CD4-positive, alpha-beta memory T cell (primary cell): ENCODE measurements at places on chromosomes 3 and 15. TPM values are rescaled to one million over a fixed set of nuclear protein-coding genes. Genes with fewer than 3 reads are reported as not detected.

DNA sequence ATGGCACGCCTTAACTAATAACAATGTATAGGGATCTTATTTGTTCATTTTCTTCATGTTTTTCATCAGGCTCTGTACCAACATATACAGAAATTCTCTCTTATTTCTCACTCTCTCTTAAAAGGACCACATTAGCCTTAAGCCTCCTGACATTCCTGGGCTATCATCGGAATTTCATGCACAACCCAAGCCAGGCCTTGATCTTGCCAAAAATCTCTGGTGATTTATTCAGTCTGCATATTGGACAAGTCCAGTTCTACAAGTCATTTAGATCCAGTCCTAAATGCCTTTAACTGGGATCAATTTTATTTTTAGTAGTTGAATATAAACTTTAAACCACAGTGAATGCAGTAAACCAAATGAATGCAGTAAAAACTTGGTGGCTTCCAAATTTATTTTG is 385.4 kb downstream of the MECOM start:
- no peak for DNase-seq
- no peak overlapping the region for H3K4me3 ChIP-seq
- no peaks in the 10 kb centered on the region for H3K36me3 ChIP-seq
- no peaks in the 10 kb centered on the region for H3K27me3 ChIP-seq

Gene TMCO5A
- total RNA-seq = not detected

- H3K4me3 ChIP-seq = no peak overlapping the region
- no peaks in the 10 kb centered on the region for H3K4me1 ChIP-seq
- H3K27me3 ChIP-seq = no peaks in the 10 kb centered on the region
- DNase-seq = no peak
Observed at GRCh38 chr15:58870451-58870850, 63.0 kb downstream of the SLTM start.

Gene THPO
- not detected for total RNA-seq

DNA sequence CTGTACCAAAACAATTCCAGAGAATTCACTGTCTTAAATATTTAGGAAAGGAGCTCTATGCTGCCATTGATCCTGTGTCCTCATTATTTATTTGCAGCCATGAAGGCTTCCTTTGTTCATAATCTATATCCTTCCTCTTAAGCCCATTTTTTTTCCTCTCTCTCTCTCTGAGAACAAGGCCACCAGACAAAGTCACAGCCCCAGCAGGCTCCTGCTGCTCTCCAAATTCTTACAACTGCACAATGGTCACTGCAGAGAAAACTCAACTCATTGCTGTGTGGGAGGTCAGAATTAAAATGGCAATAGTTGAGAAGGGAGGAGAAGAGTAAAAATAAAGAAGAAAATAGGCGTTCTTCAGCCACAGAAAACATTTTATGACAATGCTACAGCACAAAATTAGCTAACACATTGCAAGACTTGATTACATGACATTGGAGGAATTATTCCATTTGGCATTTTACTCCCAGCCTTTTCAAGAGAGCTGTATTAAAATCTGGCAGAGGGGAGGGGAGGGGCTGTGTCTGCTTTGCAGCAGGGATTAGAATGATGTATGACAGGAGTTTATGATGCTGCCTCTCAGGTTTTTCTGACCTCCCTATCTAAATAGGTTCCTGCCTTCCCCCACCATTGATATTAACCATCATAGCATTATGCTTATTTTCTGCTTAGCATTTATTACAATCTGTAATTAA is 399.7 kb upstream of the THBS1 start:
- H3K27ac ChIP-seq = no peak overlapping the region
- no peak for DNase-seq
- no peaks in the 10 kb centered on the region for H3K4me1 ChIP-seq
- H3K4me3 ChIP-seq = no peak overlapping the region

GRCh38 chr3:164030194-164030593 is 1048.1 kb downstream of the SI start:
- no peak overlapping the region for H3K27ac ChIP-seq
- DNase-seq = no peak
- no peaks in the 10 kb centered on the region for H3K36me3 ChIP-seq
- H3K4me3 ChIP-seq = no peak overlapping the region

DNA sequence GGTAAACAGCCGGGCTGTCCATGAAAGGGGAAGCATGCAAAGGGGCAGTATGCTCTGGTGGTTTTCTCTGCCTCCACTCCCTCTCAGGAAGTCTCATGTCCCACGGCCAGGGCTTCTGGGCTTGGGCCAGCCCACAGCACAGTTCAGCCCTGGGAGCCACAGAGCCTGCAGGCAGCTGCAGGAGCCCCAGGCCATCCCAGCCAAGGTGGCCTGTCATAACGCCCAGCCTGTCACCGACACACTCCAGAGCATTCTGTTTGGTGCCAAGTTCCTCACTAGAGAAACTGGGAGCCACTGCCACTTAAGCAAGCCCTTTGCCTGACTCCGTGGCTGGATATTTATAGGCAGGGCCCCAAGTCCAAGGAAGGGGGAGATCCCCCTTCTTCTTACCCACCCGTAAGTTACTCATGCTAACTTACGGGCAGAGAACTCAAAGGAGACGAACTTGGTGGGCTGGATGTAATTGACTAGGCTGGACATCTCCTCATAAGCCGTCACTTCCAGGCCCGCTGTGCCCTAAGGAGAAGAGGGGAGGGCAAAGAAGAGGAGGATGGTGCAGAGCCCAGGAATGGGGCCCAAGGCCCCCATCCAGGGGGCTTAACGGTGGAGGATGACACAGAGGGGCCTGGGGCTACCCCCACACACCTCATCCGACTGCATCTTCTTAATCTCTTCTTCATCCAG is 11.7 kb downstream of the PLCB2 start:
- no peak overlapping the region for H3K4me3 ChIP-seq
- H3K4me1 ChIP-seq = no peaks in the 10 kb centered on the region
- H3K27ac ChIP-seq = no peak overlapping the region
- peaks cover 61% of the 10 kb centered on the region for H3K36me3 ChIP-seq

Gene PLEKHO2
- 22.7 TPM for total RNA-seq

Gene ADAMTS9
- not detected for total RNA-seq

DNA sequence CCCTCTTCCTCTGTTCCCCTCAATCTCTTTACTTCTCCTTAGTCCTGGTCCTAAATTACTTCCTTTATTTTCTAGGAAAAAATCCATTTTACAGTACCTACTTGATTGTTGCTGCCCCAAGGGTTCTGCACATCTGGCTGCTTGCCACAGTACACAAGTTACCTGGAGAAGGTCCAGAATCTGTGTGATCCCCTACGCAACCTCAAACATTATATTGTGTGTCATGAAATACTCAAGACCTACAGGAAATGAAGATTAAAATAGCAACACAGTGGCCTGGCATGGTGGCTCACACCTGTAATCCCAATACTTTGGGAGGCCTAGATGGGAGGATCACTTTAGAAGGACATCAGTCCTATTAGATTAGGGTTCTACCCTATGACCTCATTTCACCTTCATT is 48.7 kb downstream of the PRKAR2A start:
- H3K27ac ChIP-seq = no peak overlapping the region
- DNase-seq = no peak
- H3K27me3 ChIP-seq = no peaks in the 10 kb centered on the region
- H3K4me3 ChIP-seq = no peak overlapping the region

Gene KIF15
- total RNA-seq = 0.38 TPM
